NCI-H2171 treated with DMSO at 0.1 percent for 48 hours (cell line): ENCODE measurements at places on chromosomes 1 and 21.

- no peak for DNase-seq
These were observed 81.8 kb upstream of the WARS2 start for GRCh38 chr1:119222271-119222670.

- DNase-seq = peak; percentile 86
These were observed at the start of gene NUAK2 for GRCh38 chr1:205321162-205321958. NUAK2 (minus strand) TSS chr1:205321745; CDS start chr1:205321628, 117 bp downstream.

GRCh38 chr1:29424266-29424665 is 187.9 kb downstream of the PTPRU start:
- no peak for DNase-seq

DNA sequence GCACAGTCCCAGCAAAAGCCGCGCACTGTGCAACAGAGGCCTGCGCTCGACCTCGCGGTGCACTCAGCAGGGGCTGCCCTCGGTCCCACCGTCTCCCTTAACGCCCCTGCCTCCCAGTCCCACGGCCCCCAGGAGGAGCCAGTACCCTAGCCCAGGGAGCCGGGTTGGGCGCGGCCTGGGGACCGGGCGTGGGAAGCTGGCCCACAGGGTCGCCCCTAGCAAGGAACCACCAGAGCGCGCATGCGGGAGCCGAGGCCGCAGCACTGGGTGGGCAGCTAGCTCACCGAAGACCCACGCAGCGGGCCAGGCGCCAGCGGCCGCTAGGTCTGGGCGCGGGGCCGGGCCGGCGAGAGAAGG is 21.6 kb upstream of the ZNF678 start:
- DNase-seq = no peak

DNA sequence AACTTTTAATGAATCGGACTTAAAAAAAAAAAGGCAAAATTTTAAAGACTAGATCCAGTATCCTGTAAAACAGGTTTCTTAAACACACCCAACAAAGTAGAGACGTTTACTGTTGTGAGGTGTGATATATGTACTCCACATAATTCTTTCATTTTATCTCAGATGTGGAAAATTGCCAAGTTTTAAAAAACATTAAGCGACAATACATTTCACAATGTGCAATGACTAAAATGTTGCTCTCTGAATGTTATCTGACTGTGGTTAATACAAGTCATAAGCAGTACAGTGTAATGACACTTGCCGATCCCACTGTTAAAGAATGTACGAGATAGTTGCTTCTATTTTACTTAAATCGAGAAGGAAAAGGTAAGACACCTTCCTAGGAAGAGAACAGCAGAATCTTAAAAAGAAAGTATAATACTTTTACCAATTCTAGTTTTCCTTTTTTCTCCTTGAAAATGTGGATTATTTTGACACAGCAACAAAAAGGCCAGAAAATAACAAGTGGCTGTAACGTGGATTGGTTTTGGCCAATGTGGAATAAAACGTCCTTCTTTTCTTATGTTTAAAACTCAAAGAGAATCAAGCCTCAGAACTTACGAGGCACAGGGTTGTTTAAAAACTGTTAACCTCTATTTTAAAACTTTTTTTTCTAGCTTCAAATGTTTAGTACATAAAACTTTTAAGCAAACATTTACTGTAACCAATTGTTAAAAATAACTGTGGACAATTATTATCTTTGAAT is 51.4 kb downstream of the TP53BP2 start:
- DNase-seq = no peak

DNA sequence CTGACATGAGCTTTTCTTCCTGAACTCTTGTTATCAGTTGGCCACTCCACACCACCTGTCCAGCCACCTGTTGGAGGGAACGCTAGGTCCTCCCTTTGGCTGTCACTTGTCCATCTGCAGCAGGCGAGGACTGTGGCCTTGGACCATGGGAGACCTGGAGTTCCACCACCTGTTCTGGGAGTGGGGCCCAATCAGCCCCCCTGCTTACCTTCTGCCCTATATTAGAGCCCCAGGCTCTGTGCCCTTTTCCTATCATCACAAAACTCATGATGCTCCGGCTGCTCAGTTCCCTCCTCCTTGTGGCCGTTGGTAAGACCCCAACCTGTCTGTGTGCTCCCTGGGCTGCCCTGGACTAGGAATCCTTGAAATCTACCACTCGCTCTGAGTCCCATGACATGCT is at the start of gene CELA3A:
Gene CELA3A (plus strand): TSS at position 249 of the 400 bp plus-strand sequence. CDS start 18 bp downstream, at position 267.
- DNase-seq = no peak

DNA sequence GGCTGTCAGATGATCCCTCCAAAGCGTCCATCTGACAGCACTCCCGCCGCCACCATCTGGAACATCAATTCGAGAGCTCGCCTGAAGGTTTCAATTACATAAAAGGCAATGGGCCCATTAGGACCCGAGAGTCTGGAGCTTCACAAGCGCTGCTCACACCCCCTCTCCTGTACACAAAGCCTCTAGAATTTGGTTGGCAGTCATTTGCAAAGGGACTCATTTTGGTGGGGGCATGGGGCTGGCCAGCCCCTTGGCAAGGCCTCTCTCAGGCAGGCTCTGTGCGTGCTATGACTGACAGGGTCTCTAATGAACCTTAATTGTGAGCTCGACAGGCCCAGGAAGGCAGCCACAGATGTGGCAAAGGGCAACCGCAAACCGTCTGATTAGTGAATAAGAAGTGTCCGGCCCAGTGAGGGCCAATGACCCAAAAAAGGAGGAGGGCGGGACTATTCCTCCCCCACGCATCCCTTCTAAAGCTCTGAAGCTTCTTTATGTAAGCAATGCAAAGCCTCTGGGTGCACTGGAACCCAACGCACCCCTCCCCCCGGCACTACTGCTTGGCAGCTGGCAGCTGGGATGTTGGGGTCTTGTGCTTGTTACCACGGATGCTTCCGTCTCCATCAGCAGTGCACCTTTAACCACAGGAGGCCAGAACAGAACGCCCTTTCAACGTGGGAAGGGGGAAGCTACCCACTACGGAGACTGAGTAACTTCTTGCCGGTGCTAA is 79.4 kb downstream of the CAPZB start:
- DNase-seq = peak; percentile 97

- no peak for DNase-seq
These were observed 79.2 kb downstream of the RNF220 start for GRCh38 chr1:44484155-44484688.

DNA sequence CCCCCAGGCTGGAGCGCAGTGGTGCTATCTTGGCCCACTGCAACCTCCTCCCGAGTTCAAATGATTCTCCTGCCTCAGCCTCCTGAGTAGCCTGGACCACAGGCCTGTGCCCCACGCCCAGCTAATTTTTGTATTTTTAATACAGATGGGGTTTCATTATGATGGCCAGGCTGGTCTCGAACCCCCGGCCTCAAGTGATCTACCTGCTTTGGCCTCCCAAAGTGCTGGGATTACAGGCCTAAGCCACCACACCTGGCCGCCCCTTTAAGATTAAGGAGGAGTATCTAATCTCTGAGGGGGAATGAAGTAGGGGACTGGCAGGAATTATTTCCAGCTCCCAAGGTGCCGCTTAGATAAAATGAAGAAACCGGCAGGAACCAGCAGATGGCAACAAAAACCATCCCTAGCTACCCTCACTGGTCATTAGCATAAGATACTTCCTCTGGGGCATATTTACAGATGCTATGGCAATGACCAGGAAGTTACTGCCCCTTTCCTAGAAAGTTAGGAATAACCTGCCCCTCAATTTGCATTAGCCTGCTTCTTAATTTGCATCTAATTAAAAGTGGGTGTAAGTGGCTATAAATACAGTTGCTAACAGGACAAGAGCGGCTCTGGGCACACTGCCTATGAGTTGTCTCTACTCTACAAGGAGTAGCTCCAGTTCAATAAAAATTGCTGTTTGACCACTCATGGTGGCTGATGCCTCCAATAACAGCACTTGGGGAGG is 7.1 kb upstream of the NSUN4 start:
- DNase-seq = peak; percentile 5

- peak; percentile 53 for DNase-seq
These were observed 20.8 kb downstream of the LRP8 start for GRCh38 chr1:53307037-53307436.

DNA sequence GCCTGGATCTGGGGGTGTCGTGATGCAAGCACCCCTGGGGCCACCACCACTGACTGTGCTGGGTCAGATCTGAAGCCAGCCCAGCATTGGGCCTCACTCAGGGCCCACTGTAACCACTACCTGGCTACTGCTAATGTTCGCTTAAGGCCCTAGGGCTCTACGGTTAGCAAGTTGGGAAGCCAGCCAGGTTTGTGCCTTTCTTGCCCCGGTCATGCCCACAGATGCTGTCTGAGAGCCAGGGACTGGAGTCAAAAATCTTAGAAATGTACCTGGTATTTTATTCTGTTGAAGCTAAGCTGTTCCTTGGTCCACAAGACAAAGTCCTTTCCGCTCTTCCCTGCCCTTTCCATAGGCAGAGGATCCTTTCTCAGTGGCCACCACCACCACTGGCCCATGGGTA is 15.2 kb upstream of the FCRL3 start:
- DNase-seq = no peak

GRCh38 chr1:241115784-241116183 is 241.2 kb downstream of the RGS7 start:
- DNase-seq = no peak

GRCh38 chr1:61316493-61316892 is 234.1 kb downstream of the NFIA start:
- no peak for DNase-seq

DNA sequence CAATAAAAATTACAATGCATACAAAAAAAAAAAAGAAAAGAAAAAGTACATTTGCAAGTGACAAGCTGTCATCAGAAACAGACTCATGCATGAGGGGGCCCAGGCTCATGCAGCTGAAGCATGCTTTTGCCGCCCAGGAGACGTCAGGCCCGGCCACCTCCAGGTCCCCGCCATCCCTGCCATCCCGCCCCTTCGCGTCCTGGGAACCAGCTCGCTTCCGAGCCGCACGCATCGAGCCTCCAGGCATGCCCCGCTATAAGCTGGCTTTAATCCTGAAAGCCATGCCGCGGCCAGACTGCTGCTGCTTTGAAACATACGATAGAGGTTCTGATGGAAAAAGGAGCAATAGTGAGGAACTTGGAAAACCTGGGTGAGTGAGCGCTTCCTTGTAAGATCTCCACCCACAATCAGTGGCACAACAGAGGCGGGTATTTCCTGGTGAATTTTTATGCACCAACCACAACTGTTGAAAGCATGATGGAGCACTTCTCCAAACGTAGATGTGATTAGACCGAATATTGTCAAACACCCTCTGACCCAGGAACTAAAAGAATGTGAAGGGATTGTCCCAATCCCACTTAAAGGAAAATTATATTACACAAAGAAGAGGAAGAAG is 113.7 kb downstream of the FAF1 start:
- DNase-seq = no peak

DNA sequence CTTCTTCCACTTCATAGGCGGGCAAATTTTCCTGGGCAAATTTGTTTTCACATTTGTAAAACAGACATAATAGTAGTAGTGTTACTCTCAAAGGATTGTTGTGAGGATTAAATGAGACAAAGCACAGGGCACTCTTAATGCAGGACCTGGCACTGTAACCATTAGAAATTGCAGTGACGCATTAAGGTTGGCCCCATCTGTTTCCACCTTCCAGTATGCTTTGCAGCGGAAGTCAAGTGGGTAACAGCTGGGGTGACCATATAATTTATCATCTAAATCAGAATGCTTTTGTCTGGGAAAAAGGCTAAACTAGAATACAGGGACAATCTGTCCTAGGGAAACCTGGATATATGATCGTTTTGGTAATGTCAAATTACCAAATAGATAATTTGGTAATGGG is 132.5 kb upstream of the CACHD1 start:
- DNase-seq = peak; percentile 86

DNA sequence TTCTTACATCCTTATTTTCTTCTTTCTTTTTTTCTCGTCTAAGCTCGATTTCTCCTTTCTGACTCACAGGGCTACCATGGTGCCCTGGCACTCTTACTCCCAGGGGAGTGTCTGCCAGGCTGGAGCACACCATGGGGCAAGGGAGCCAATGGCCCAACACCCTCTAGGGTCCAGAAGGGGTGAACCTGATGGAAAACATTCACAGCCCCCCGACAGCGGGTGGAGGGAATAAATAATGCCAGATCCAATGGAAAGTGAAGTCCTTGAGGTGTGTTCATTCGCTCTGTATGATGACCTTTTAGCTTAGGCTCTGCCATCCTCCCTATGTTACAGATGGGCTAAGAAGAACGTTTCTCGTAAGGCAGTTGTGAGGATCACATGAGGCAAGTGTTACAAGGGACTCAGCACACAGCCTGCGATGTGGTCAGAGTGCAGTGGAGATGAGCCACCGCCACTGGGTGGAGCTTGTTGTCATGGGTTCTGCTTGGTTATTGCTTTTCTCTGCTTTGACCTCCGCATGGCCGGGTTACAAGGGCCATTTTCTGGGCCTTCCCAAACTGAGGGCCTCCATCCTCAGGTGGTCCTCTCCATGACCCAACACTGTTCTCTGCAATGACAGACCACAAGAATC is 3.5 kb upstream of the FCMR start:
- no peak for DNase-seq

DNA sequence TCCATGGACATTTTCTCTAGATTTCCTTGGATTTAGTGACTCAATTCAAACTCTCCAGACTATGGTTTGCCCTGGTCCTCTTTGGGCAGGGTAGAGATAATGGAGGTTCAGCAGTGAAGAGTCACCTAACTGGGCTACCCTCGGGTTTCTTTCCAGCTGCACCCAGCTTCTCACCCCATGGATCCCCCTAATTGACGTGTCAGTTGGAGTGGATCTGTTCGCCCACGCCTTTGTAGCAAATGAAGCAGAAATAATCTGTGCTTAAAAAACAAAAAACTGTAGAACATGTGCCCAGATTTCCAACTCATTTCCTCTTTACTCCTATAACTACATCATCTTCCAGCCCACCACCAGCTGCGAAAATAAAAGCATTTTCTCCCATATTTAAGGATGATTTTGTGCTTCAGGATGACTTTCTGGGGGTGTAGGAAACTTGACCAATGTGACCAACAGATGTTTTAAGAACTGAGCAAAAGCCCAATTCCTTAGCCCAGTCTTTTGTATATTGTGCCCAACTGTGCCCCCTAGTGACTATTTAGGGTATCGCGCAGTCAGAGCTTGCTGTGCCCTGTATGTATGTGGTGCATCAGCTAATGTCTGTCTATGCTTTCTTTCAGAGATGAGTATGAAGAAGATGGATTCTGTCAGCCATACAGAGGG is 66.5 kb upstream of the UBE2U start:
- peak; percentile 70 for DNase-seq

GRCh38 chr1:166952002-166952746 is 23.2 kb downstream of the ILDR2 start:
- DNase-seq = no peak

GRCh38 chr1:174789399-174789798 is 210.3 kb upstream of the CACYBP start:
- DNase-seq = no peak

DNA sequence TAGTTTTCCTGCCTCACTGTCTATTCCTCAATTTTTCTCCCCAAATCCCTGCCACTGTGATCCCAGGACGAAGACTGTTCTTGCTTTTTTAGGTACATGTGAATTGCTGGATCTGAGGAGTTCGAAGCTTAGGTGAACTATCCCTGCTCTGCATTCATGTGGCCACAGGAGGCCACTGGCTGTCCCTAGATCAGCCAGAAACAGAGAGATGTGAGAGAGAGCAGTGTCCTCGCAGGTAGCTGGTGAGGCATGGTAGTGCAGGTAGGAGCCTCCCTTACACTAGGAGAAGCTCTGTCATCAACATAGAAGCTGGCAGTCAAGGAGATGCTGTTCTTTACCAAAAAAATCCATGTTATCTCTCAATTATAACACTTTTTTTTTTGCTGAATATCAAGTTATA is 71.5 kb downstream of the USP24 start:
- peak; percentile 40 for DNase-seq

- DNase-seq = no peak
These were observed 519.2 kb upstream of the B3GALT2 start for GRCh38 chr1:193705554-193705981.

GRCh38 chr1:211951856-211952255 is 83.5 kb downstream of the INTS7 start:
- DNase-seq = no peak
